ENCODE measurements at places on chromosomes 5 and 9.

- no peak for DNase-seq
Measured at GRCh38 chr5:146513462-146513861, 2.5 kb downstream of the GPR151 start.

GRCh38 chr9:127074561-127075548 lies 47.6 kb downstream of the ANGPTL2 start:
- DNase-seq = no peak

DNA sequence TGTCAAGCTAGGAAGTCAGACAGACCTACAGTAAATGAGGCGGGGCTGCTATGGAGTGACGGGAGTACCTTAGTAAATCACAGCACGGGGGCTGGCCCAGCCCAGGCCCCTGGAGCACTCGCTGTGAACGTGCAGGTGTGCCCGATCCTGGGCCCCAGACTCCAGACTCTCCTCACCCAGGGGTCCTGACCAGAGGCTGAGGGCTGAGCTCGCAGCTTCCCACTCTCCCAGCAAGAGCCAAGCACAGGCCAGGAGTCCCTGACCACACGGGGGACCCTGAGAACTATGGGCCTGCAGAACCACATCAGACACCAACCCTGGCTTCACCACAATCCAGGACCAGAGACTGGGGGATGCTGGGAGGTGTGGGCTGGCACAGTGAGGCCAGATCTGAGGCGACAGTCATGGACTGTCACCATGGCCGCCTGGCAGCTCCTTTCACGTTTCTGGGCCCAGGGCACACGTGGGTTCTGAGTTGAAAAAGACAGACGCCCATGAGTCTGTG lies 73.4 kb downstream of the ADAMTS2 start:
- DNase-seq = no peak

- no peak for DNase-seq
Measured at GRCh38 chr5:58263296-58263695, 196.6 kb downstream of the PLK2 start.

DNA sequence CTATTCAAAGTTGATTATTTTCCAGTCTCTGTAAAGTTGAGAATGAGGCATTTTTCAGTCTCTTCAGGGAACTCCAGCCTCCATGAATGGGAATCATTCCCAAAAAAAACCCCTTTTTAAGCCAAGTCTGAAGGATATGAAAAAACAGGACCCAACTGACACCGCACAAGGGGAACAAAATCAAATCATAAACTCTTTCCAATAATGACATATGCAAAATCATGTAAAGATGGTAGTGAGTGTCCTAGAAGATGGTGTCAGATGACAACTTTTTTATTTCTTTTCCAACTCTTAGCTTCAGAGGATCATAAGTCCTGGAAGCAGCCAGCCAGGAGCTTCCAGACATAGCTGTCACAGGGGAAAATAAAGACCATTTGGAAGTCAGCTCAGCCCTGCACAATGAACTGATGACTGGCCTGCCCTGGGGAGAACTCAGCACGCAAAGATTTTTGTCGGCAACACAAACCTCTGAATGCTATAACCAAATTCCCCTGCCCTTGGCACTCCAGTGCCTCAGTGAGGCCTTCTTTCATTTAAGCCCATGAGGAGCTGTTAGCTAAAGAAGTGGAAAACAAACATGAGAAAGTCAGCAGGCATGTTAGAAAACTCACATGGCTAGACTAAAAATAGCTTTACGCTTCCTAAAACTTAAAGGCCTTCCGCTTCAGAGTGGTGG lies 85.4 kb downstream of the SLC1A3 start:
- DNase-seq = no peak

DNA sequence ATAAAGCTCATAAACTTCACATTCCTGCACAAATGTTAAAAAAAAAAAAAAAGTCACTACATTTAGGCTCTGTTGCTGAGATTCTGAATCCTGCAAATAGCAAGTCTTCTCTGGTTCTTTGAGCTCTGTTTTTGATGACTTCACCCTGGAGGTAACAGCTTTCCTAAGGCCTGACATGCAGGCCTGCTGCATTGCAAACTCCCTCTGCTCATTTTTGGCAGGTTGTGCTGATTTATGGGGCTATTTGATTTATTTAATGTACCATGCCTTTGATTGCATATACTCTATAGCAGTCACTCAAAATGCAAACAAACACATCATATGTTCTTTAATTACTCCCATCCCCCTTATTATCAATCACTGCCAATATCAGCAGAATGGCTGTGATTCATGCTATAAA lies 416.1 kb upstream of the IZUMO3 start:
- no peak for DNase-seq

GRCh38 chr5:94674490-94675382 lies 56.3 kb downstream of the SLF1 start:
- no peak for DNase-seq

DNA sequence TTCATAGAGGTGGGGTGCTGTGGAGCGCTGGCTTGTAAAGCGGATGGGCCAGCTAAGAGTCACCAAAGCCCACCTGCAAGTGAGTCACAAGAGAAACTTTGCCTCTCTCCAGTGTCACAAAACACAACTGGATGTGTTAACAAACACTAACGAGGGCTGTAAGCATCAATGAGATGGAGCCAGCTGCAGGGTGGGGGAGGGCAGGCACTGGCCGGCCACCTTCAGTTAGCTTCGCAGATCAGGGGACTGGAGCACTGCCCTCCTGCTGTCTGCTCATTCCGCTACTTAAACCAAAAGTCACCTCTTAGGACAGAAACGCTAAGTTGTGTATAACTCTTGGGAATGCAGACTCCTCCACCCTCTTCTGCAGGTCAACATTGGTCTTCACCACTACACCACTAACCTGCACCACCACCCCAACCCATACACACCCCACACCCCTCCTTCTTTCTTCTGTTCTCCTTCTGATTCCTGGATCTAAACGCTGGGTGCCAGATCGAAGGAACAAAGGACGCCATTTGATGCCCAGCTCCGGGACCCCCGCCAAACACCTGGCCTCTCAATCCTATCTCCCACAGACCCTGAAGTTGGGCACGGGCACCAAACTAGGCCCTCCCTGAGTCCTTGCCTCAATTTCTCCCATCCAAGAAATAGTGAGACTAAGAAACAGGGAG lies 2.1 kb downstream of the ARSI start:
- DNase-seq = no peak

GRCh38 chr5:126852091-126852571 lies 75.2 kb downstream of the LMNB1 start:
- DNase-seq = no peak

GRCh38 chr9:77679088-77679487 lies 31.0 kb upstream of the GNA14 start:
- DNase-seq = no peak

- DNase-seq = no peak
Measured at GRCh38 chr5:127056896-127057295, 16.4 kb downstream of the C5orf63 start.

- DNase-seq = no peak
Measured at GRCh38 chr9:36091026-36091953, 45.2 kb upstream of the GLIPR2 start.

GRCh38 chr5:17428176-17428800 lies 69.7 kb upstream of the TAF11L2 start:
- DNase-seq = no peak

DNA sequence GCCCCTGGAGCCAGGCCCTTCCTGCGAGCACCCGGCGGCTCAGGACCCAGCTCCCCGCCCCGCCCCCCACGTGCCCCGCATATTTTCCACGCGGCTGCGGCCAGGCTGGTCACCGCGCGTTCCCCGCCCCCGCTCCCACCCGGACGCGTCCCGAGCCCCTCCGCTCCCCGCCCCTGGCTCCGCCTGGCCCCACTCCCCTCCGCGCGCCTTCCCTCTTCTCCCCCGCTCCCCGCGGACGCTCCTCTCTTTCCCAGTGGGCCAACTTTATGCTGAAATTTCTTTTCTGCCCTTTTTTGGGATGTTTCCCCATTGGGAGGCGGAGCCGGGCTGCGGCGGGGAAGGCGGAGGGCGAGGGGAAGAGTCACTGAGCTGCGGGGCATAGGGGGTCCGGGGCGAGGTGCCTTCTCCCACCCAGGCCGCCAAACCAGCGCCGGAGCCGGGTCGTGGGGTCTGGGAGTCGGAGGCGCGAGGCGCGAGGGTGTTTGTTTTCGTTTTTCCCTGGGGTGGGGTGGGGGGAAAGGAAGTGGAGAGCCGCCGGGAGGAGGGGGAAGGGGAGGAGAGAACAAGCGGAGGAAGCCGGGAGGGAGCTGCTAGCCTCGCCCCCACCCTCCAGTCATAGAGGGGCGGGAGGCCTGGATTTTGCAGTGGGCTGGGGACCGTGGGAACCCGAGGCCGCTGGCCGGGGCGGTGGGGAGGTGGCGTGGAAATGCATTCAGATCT lies 1.0 kb upstream of the TPM2 start:
- DNase-seq = peak; percentile 42

DNA sequence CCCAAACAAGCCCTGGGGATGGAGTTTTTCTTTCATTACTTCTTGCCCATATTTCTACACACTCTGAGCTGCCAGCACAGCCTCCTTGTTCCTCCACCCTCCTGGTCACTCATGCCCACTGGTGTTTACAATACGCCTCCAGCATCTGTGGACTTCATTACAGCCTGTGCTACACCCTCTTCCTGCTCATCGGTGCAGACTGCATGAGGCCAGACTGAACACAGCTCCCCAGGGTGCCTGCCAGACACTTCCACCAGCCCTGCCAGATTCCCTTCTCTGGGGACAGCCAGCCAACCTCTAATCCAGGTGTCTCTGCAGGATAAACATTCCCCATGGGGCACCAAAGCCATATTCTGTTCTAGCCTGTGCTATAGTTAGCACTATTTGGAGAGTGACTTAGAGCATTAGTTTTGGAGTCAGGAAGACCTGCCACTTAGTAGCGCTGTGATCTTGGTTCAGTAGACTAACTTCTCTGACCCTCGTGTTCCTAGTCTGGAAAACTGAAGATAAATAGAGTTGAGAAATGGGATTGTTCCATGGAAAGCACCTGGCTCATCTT lies 163.8 kb upstream of the KLF4 start:
- DNase-seq = no peak

GRCh38 chr9:98222885-98223691 lies 30.7 kb upstream of the CORO2A start:
- DNase-seq = no peak

GRCh38 chr9:126935630-126936029 lies 21.0 kb downstream of the RALGPS1 start:
- DNase-seq = no peak

- DNase-seq = no peak
Measured at GRCh38 chr5:61697809-61698558, 365.9 kb downstream of the ZSWIM6 start.

DNA sequence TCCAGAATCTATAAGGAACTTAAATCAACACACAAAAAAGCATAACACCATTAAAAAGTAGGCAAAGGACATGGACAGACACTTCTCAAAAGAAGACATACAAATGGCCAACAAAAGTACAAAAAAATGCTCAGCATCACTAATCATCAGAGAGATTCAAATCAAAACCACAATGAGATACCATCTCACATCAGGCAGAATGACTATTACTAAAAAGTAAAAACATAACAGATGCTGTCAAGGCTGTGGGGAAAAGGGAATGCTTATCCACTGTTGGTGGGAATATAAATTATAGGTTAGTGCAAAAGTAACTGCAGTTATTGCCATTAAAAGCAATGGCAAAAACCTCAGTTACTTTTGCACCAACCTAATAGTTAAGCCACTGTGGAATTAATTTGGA lies 32.2 kb upstream of the SPATA31D4 start:
- no peak for DNase-seq

- DNase-seq = no peak
Measured at GRCh38 chr9:113837334-113837733, 38.8 kb upstream of the ZNF618 start.

DNA sequence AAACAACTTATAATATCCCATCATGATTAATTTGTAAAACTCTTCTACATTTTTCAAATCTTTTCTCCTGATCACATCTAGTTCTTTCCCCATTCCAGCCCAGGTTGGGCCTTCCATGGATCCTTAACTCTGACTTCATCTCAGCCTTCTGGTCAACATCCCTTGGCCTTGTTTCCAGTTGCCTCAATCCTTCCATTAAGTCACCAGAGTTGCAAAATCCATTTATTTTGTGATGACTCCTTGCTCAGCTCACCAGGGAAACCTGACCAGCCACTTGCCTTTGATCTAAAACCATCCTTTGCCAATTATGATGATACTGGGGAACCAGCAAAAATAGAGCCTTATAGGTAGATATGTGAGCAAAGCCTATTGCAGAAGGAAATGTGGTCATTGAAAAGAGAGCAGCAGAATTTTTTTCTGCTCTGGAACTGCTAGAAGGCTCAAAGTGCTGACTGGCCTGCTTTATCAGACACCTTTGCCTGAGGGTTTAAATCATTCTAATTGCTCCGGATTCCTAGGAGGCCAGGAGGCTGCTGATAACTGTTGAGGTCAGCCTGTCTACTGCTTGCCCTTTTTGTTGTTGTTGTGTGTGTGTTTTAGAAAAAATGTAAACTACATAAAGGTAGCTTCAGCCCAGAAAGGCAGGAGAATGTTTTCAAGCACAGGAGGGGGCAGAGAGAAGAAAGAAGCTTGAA lies 512.2 kb upstream of the GRIA1 start:
- DNase-seq = no peak

DNA sequence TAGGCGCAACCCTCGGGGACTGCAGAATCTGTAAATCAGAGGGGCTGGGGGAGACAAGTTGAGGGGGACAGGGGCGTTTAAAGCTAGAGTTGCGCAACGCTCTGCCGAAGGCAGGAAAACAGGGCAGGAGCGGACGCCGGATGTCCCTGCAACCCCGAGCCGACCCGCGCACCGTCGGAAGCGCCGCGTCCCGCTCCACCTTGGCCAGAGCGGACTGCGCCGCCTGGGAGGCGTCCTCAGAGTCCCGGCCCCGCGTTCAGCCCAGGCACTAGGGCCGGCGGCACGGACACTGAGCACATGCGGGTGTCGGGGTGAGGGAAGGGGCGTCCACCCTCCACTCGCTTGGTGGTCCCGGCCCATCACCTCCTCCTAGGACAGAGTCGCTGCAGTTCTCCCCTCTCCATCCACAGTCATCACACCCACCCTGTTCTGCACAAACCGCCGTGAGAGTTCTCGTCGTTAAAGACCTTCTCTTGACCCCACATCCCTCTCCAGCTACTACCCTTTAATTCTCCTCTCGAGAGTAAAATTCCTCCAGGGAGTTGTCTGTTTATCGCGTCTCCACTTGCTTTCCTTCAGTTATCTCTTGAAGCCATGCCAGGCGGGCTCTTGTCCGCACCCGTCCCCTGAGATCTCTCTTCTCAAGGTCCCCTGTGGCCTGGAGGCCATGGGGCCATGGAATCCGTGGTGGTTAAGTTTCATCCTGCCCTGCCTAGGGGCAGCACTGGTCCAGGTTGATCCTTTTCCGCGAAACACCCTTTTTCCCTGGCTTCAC lies 796 bp upstream of the PDLIM7 start:
- no peak for DNase-seq

GRCh38 chr9:76143834-76144233 lies 250.4 kb downstream of the RFK start:
- DNase-seq = no peak

- DNase-seq = no peak
Measured at GRCh38 chr9:115649991-115650472, 503.6 kb upstream of the PAPPA start.

Data from activated naive CD4-positive, alpha-beta T cell treated with Interleukin-2 at 50 U/mL for 16 hours (primary cell).